Naive B cell (primary cell): ENCODE measurements at places on chromosomes 12 and 14.

- DNase-seq: no peak
These were observed 119.4 kb downstream of the SAMD4A start for GRCh38 chr14:54686219-54686870.

DNA sequence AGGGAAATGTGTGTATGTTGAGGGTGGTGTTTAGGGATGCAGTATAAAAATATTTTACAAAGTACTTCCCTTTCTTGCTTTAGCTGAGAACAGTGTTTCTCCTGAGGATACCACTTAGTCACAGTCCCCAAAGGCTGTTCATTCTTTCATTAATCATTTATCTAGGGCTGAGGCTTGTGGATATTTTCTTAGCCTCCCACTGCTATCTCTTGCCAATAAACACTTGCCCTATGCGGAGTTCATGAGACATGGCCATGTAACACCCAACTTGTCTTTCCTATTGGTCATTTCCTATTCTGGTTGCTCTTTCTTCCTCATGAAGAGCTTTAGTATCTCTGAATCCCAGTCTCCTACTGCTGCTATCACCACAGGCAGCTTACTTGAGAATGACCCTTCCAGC is 75.1 kb downstream of the ETNK1 start:
- no peak for DNase-seq

GRCh38 chr12:85363382-85364190 is 83.6 kb downstream of the ALX1 start:
- DNase-seq: no peak

- no peak for DNase-seq
These were observed 2.0 kb upstream of the SIX1 start for GRCh38 chr14:60651086-60651795.

DNA sequence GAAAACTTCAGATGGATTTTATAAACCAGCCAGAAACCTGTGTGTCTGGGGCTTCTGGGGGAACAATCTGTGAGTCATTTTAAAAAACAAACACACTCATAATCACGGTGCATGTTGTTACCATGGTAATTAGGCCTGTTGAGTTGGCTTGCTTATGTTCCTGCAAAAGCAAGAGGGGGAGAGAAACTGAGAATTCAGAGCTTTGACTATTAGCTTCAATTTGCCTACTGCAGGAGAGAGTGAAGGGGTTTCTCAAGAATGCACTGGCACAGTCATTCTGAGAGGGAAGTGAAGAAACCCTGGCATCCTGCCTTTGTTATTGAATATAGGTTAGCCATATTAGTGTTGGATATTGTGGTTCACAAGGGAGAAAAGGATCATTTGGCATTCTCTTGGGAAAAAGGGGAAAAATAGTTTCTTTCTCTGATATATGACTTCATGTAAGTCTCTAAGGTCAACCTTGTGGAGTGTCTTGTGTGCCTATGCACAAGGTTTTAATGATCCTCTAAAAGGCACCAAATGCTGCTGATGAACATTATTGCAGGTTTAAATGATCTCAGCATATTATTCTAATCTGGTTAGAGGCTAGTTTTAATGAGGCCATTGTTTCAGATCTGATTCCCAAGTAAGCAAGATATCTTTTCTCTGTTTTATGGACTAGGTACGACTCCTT is 12.9 kb downstream of the GNG2 start:
- no peak for DNase-seq

- no peak for DNase-seq
These were observed 37.8 kb upstream of the OR4E1 start for GRCh38 chr14:21711360-21711961.

DNA sequence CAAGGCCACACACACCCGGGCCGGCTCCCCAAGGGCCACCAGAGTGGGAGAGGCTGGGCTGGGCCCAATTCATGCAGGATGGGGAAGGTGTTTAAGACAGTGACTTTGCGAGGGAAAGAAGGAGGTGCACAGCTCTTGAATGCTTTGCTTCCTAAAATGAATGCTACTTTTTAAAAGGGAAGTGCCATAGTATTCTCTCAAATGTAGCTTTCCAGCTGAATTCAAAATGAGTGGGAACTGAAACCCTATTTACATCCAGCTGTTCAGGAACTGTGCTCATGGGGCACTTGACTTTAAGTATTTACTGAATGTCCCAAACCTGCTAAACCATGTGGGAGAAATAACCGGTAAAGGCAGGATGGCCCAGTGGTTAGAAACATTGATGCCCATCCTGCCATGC is 7.6 kb downstream of the ITPK1 start:
- no peak for DNase-seq

GRCh38 chr14:78697341-78697740 is 527.2 kb downstream of the NRXN3 start:
- no peak for DNase-seq

- peak; percentile 57 for DNase-seq
These were observed 134.4 kb downstream of the BCAT1 start for GRCh38 chr12:24814379-24815113.

- no peak for DNase-seq
These were observed 118.5 kb downstream of the PRKCH start for GRCh38 chr14:61439779-61440418.

DNA sequence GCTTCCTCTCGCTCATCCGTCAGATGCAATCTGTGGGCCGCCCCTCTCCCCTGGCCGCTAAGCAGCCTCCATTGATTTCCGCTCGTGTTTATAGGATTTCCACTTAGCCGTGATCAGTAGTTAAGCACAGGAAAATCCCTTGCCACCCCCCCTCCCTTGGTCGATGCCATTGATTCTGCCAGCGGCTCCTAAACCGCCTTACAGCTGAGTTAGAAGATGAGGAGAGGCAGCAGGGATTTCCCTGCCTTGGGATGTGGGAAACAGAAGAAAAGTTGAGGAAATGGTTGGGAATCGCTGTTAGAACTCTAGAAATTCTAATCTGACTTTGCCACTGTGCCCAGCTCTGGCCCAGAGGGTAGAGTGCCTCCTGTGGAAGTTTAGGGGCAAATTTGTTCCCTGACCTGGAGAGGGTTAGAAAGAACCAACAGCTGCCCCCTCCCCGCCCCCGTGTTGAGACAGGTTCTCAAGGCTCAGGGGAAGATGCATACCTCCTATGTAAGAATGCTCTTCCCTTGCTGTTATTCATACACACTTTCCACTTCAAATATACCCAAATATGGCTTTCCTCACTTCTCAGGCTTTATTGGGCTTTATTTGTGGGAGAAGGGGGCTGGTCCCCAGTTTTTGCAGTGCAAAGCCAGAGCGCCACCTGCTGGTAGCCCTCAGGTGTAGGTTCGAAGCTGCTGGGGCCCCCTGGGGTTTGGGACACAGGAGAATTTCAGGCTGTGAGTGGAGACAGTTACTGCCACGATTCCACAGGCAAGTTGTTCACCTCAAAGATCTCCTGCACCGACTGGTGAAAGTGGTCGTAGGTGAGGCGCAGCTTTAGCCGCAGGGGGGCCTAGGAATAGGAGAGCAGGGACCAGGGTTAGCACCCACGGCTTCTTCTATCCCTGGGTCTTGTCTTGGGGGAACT is 3.2 kb downstream of the THTPA start:
- peak; percentile 49 for DNase-seq

DNA sequence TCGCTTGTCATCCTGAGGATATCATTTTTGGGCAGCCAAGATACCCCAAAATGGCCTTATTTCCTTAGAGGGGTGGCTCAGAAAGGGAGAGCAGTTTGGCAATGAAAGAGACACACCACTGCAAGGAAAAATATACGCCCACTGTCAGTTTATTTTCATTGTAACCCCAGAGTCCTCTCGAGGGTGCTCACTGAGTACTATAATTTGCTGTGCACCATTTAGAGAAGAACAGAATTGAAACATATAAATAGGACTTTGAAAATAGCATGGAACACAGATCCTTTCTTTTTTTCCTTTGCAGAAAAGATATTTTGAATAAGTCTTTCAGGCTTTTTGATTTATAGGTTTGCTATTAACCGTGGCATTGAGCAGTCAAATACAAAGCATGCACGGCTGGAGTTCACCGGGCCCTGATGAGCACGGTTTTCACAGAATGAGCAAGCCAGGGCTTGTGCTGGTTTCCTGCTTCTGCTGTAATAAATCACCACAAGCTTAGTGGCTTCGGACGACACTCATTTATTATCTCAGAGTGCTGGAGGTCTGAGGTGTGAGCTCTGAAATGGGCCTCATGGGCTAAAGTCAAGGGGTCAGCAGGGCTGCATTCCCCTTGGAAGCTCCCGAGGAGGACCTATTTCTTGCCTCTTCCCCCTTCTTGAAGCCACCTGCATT is 152.3 kb downstream of the ZNF664 start:
- no peak for DNase-seq

DNA sequence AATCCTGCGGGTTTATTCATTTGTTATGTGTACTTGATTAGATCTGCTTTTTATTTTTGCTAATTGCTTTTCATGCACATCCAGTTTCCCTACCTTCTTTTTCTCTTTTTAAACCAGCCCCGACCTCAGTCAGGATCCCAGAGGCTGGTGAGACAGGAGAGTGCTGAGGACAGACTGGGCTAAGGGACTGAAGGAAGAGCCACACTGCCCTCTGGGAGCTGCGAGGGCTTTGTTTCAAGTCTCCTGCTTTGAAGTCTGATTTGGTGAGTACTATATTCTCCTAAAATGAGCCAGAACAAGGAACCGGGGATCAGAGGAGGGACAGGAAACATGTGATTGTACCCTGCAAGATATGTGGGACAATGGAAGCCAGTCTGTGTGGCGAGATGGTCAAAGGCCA is 23.9 kb downstream of the PRICKLE1 start:
- no peak for DNase-seq

DNA sequence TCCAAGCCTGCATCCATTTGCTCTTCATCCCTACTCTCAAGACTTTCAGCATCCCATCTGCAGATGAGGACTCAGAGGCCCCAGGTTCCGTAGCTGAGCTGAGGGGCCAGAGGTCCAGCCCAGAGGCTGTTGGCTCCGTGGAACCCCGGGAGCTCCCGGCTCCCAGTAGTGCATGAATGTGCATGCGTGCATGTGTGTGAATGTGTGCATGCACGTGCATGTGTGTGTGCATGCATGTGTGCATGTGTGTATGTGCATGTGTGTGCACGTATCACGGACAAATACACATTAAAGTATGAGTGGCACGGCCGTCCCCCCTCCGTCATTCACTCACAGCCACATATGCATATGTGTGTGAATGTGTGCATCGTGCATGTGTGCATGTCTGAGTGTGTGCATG is 149.9 kb downstream of the KIF26A start:
- no peak for DNase-seq

GRCh38 chr14:58792416-58792815 is 154.7 kb downstream of the DACT1 start:
- no peak for DNase-seq

DNA sequence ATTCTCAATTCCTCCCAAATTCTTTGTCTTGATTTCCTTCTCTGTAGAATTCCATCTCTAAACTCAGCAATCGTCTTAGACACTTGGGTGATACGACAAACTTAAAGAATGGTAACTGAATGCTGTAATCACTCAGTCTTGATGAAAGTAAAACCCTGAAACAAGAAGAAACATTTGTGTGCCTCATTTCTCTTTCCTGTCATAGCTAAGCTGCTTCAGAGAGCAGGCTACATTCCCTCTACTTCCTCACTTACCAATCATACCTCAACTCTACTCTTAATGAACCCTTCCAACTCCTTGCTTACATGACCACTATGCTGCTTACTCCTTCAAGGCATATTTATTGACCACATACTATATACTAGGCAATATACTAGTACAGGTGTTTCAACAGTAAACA is 8.3 kb downstream of the MAP4K5 start:
- no peak for DNase-seq

DNA sequence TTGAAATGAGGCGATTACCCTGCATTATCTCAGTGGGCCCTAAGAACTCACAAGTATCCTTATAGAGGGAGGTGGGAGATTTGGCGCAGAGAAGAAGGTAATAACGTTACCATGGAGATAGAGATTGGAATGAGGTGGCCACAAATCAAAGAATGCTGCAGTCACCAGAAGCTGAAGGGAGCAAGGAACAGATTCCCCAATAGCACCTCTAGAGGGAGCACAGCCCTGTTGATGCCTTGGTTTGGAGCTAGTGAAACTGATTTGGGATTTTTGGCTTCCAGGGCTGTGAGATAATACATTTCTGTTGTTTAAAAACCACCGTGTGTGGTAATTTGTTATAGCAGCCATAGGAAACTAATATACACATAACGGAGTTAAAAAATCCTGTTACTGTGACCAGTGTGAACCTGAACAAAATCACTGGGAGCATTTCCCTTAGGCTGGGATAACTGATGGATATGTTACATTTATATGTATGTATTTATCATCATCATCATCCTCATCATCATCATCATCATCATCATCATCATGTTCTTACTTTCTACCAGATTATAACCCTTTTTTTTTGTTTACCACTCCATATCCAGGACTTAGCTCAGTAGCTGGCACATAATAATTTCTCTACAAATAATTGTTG is 100.3 kb downstream of the LIN7A start:
- DNase-seq: no peak

DNA sequence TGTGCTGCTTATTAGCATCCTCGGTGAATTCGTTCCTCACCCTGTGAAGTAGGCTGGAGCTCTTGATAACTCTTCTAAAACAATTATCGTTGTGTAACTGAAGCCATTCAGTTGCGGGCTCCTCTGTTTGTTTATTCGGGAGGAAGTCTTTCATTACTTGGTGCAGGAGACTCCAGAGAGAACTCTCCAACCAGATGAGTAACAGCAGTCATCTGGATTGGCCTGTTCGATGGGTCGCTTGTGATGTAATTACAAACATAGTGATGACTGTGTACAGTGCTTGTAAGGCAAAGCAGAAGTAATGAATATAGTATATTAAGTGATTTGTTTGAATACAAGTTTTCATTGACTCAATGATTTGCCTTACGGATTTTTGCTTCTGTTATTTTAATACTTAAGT is 10.9 kb downstream of the ATP6V0A2 start:
- DNase-seq: no peak

DNA sequence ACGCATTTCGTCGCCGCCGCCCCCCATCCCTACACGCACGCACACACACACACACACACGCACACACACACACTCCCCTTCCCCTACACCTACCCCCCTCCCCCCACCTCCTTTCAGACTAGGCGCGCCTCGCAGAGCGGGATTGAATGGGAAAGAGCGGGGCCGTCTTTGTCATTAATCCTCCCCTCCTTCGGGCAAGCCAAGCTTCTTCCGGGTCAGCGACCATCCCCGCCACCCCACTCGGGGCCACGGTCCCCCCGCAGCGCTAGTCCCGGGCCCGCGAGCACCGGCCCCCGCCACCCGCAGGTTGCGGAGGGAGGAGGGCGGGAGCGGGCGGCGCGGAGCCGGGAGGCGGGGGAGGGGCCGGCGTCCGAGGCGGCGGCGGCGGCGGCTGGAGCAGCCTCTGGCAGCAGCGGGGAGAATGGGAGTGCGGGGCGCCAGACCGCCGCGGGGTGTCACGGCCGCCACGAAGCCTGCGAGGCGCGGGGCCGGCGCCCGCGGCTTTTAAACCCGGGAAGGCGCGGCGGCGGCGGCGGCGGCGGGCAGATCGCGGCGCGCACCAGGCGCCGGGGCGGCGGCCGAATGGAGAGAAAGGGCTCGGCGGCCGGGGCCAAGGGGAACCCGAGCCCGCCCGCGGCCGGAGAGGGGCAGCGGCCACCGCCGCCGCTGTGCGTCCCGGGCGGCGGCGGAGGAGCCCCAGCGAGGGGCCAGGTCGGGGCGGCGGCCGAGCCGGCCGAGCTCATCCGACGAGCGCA is at the start of gene TTC9:
TSS of gene TTC9 (plus strand) at position 369 of the 755 bp plus-strand sequence. CDS start at position 583, 214 bp downstream.
- DNase-seq: peak; percentile 33

GRCh38 chr12:105264771-105265170 is 28.8 kb upstream of the APPL2 start:
- no peak for DNase-seq
